IPS DF 19.7 (cell line): ENCODE measurements at places on chromosomes 5 and 9.

GRCh38 chr9:125883565-125884217 lies 136.5 kb downstream of the PBX3 start:
- no peak for DNase-seq

GRCh38 chr5:124790301-124790894 lies 44.0 kb upstream of the ZNF608 start:
- no peak for DNase-seq

- no peak for DNase-seq
These were observed 35.5 kb downstream of the PIP5K1B start for GRCh38 chr9:68740561-68740960.

GRCh38 chr5:83058726-83059125 lies 18.5 kb downstream of the TMEM167A start:
- DNase-seq: no peak

DNA sequence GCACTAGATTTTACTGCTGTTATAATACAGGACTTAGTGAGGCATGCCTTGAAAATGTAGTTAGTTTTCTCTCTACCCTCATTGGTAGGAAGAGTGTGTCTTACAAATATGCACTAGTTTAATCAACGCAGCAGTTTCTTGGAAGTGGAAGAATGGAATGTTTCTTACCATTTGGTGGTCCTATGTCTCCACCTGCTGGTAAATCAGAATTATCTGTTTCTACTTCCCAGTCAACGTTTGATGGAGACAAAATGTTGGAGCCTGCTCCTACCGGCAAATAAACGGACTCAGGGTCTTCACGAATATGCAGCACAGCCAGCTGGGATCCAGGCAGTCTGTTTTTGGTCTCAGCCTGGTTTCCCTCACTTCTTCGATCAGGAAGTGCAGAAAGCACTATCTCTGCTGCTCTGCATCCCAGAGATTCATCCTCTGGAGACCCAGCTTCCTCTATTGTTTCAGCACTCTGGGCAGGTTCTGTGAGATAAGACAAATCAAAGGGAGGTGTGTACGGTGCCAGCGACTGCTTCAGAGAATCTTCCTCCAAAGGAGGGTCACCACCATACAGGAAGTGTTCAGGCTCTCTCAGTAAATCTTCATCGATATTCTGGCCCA lies 59.5 kb upstream of the PCA3 start:
- peak; percentile 50 for DNase-seq

DNA sequence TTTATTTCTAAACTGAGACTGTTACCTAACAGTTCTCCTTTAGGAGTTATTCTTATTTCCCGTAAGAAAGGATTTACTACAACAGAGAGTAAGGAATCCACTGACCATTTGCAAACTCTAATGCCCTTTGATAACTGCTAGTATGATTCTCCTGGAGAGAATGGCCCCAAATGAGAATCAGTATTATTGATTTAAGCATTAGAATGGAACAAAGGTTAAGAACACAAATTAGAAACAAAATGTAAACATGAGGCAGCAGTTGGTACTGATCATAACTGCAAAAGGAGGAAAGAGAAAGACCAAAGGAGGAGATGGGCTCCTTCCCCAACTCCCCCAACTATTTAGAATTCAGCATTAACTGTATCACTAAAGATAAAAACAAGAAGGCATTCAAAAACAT lies 30.7 kb downstream of the PSIP1 start:
- DNase-seq: no peak

- DNase-seq: no peak
These were observed 133.9 kb downstream of the CAAP1 start for GRCh38 chr9:26758655-26759054.

DNA sequence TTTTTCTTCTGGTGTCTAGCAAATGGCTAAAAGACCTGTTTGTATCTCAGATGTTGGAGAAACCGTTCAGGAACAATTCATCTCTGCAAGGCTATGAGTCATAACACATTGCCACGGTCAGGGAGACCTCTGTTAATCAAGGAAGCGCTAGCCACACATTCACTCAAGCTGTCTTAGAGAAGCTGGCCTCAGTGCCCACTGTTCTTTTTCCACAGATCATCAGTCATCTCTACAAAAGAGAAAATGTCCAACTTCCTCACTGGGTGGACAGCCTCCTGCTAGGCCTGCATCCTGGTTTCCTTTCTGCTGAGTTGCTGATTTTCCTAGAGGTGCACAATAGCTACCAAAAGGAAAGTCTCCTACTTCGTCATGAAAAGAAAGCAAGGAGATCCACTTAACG lies 360.5 kb downstream of the BNC2 start:
- DNase-seq: no peak

GRCh38 chr5:154265197-154265773 lies 74.8 kb downstream of the GALNT10 start:
- DNase-seq: no peak

DNA sequence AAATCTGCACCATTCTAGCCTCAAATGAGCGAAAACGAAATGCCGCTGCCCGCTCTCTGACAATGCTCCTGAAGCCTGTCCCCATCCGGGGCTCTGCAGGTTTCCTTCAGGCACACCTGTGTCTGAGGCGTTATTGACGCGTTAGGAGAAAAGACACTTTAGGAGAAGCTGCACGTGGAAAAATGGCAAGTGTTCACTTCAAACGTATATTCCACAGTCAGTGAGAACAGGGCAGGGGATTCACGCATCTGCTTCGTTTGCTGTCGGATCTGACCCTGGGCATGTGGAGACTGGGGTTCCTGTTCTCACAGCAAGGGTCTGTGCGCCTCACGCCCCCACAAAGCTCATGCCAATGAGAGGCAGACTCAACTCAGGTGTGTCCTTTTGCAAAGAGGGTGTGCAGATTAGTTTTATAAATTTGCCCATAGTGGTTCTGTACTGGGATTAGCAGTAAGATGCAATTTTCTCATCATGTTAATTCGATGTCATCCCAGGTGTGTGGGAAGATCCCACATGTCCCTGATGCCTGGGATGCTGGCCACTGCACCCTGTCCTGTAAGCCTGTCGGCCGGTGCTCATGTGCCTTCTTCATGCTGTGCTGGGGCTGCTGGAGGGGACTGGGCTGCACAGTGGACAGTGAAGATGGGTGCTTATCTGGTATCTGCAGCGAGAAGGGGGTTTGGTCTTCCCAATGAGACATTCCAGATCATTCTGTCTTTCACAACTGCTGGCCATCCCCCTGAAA lies 11.2 kb upstream of the TBC1D9B start:
- DNase-seq: no peak

DNA sequence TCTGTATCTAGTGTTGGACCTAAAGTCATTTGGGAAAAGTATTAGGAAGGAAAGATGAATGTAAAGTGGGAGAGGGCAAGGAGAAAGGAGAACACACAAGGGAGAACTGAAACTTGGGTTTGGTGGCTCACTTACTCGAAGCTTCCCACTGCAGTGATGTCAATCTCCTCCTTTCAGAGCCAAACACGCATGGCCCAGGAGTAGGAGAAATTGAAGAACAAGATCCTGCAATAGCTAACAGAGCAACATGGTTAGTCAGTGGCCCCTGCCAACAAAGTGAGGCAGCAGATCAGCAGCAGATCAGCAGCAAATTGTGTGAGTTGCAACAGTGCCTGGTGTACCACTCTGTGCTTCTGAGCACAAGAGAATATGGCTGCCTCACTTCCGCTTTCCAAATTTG lies 366.4 kb downstream of the PSAT1 start:
- DNase-seq: no peak

GRCh38 chr5:181149806-181150733 lies 2.7 kb downstream of the OR2V2 start:
- DNase-seq: no peak

DNA sequence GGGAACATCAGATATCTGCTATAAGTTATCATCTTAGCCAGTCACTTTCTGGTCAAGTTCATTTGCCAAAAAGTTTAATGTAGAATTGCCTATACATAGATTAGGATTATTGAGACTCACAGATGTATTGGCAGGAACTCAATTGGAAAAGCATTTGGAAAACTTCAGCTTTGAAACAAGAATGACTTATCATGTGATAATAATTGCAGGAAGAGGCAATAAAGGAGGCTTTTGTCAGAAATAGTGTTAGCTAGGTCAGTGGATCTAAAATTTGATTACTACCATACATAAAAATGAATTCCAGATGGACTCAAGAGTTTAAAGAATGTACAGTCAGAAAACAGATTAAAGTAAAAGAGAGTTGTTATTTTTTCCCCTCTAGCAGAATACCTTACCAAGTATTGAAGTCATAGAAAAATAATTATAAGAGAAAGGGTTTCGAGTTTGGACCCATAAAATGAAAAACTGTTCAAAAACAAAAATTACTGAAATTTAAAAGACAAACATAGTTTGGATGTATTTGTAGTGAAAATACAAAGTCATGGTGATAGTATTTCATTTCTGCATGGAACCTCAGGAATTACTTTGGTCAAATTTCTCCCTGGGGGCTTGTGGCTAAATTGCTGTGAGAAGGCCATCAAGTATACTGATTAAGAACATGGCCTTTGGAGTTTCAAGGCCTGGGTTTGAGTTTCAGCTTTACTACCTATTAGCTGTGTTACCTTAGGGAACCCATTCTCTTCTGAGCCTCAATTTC lies 159.9 kb downstream of the TMEM38B start:
- DNase-seq: no peak

GRCh38 chr5:168239325-168239724 lies 52.1 kb upstream of the WWC1 start:
- DNase-seq: no peak

GRCh38 chr5:132099076-132099748 lies 25.6 kb downstream of the CSF2 start:
- no peak for DNase-seq

GRCh38 chr5:103780794-103781193 lies 218.2 kb upstream of the NUDT12 start:
- no peak for DNase-seq

DNA sequence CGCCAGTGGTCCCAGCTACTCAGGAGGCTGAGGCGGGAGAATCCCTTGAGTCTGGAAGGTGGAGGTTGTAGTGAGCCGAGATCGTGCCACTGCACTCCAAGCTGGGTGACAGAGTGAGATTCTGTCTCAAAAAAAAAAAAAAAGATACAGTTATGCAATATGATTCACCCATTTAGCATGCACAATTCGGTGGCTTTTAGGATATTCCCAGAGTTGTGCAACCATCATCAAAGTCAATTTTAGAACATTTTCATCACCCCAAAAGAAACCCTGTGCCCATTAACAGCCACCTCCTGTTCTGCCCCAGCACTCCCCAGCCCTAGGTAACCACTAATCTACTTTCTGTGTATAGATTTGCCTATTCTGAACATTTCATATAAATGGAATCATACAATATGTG lies 4.3 kb upstream of the DHFR start:
- DNase-seq: no peak

DNA sequence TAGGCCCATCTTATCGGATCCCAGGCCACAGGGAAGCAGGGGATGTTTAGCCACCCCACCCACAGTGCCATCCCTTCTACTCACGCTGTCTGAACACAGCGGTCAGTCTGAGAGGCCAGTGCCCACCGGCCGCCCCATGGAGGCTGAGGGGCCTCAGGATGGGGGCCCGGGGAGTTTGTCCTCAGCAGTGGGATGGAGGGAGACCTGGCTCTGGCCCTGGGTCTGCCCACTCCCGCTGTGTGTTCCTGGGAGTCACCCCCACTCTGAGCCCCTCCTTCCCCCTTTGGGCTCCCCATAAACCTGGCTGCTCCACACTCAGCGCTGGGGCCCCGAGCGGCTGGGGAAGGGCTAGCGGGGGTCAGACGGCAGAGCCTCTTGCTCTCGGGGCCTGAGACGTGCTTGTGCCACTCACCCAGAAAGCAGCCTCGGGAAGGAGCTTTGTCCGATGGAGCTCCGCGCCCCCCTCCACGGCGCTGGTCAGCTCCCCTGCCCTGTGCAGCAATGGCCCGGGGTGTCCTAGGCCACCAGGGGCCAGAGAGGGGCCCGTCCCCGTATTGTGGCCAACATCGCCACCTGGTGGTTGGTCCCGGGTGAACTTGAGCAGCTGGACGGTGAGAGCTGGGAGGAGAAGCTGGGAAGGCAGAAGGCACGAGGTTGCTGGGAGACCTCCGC lies 10.9 kb upstream of the LAMC3 start:
- no peak for DNase-seq

DNA sequence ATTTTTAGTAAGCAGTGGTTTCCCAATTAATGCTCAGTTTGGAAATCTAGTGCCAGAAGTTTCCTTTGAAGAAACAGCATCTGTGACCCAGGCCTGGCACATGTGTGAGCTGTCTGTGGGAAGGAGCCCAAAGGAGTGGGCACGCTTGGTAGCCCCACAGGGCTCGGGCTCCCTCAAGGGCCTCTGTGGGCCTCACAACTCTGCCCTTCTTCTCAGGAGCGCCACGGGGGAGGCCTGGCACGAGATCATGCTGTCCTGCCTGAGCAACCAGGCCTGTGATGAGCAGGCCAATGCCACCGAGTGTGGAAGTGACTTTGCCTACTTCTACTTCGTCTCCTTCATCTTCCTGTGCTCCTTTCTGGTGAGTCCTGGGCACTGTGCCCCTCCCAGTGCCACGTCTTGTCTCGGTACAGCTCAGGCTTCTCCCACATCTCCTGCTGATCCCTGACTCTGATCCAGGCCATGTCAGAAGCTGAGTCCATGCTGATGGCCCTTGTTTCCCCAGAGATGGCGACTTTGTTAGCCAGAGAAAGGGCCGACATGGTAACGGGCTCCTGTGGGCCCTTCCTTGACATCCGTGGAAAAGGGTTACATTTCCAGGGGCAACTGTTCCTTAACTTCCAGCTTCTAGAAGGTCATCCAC lies 200.4 kb downstream of the CACNA1B start:
- no peak for DNase-seq

DNA sequence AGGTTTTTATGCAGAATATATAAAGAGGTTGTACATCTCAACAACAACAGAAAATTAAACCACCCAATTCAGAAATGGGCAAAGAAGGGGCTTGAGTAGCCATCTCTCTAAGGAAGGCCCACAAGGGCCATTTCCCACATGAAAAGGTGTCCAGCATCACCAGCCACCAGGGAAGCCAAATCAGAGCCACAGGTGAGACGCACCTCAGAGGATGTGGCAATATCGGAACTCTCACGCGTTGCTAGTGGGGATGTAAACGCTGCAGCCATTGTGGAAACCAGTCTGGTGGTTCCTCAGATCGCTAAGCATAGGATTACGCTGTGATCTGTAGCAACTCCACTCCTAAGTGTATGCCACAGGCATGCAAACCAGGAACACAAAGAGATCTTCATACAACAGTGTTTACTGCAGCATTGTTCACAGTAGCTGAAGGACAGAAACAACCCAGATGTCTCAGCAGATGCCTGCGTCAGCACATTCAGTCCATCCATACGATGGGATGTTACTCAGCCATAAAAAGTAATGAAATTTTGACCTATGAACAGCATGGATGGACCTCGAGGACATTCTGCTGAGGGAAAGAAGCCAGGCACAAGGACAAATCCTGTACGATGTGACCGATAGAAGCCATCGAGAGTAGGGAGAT lies 84.3 kb upstream of the CACNA1B start:
- DNase-seq: no peak

- no peak for DNase-seq
These were observed 32.0 kb upstream of the TMED7 start for GRCh38 chr5:115657881-115658233.
